ENCODE measurements at places on chromosomes 11 and 22. TPM values are rescaled to one million over a fixed set of nuclear protein-coding genes. Genes with fewer than 3 reads are reported as not detected.

Gene TOLLIP
- total RNA-seq = 44.1 TPM

Gene RTN4R
- total RNA-seq = 0.19 TPM

Gene RBMXL2
- not detected for total RNA-seq

Gene FXYD2
- total RNA-seq = 4.5 TPM

DNA sequence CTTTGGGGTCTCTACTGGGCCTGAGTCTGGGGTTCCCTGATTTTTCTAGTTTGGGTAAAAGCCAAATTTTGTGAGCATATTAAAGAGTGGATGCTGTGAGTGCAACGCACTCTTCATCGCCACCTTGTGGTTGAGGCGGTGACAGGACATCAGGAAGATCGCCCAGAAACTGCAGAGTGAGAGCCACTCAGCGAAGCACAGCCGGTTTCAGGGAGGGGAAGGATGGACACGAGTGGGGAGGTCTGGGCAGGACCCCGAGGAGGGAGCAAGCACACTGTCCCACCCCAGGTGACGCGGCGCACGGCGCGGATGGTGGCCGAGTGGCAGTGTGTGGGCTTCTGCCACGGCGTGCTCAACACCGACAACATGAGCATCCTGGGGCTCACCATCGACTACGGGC is 9.1 kb downstream of the SELENOO start:
- DNase-seq = no peak

- DNase-seq = no peak
Measured at GRCh38 chr11:32435942-32436750, 807 bp upstream of the WT1 start.

DNA sequence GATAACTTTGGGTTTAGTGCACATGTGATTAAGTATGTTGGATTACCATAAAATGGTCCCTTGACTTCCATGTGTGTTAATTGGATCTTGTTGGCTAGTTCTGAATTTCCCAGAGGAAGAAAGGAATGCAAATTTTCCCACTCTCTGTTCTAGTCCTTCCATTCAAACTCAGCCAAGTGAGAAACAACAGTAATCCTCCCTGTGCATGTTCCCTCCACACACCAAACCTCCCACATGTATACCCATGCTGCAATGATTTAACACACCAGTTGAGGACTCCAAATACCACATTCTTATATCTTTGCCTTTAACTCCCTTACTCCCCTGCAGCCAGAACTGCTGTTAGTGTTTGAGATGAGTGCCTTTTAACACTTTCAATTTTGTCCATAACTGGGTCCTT is 1158.9 kb downstream of the DLG2 start:
- DNase-seq = no peak

- DNase-seq = no peak
Measured at GRCh38 chr11:23455321-23455891, 595.1 kb upstream of the CCDC179 start.

DNA sequence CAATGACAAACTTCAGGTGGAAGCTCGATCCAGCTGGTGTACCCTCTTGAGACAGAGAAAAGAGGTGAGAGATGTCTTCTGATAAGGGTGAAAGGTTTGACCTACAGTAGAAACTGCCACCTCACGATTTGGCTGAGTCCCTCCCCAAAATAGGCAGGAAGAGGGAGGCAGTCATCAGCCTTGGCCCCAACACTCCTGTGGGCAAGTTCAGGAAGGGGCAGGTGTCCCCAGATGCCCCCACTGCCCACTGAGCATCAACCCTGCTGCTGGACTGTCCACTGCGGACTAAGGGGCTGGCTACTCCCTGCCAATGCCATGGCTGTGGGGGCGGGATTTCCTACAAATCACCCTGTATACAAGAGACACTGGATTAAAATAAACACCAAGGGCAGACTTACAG is 441.4 kb downstream of the BUD13 start:
- DNase-seq = no peak

GRCh38 chr11:119406005-119406404 is 17.0 kb downstream of the THY1 start:
- no peak for DNase-seq

GRCh38 chr22:49404576-49405241 is 423.0 kb downstream of the BRD1 start:
- peak; percentile 52 for DNase-seq
